ENCODE measurements at places on chromosomes 5 and 9. TPM values are rescaled to one million over a fixed set of nuclear protein-coding genes. Genes with fewer than 3 reads are reported as not detected.

TAF11L9 gene
- not detected for polyA plus RNA-seq

GRCh38 chr9:97840521-97840920, 12.5 kb upstream of the FOXE1 start:
- no peak for DNase-seq

FAM221B gene
- polyA plus RNA-seq, result not detected

DNA sequence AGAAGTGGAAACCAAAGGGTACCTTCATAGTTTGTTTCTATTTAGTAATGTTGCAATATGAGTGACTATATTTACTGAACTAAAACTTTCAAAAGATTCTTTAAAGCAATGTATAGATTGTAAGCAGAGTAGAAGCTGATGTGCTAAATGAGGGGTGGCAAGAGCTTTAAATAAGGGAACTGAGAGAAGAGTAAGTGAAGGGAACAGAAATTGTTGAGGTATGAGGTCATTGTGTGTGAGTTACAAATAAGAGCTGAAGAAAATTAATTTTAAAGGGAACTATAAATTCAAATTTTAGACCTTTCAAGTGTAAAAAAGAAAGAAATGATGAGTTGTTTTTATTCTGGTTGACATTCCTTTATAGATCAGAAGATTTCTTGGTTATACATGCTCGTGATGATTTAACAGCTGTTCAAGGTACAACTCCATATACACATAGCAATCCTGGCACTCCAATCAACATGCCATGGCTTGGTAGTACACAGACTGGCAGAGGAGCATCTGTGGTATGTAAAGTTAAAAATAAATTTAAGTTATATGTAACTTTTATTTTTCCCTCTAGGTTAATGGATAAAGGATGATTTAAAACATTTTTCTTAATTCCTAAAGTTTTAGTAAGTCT, 135.1 kb upstream of the TNFAIP8 start:
- peak; percentile 48 for DNase-seq

FRRS1L gene
- not detected for polyA plus RNA-seq

- DNase-seq, result no peak
Observed at GRCh38 chr5:134590992-134591659, 41.5 kb downstream of the SAR1B start.

DNA sequence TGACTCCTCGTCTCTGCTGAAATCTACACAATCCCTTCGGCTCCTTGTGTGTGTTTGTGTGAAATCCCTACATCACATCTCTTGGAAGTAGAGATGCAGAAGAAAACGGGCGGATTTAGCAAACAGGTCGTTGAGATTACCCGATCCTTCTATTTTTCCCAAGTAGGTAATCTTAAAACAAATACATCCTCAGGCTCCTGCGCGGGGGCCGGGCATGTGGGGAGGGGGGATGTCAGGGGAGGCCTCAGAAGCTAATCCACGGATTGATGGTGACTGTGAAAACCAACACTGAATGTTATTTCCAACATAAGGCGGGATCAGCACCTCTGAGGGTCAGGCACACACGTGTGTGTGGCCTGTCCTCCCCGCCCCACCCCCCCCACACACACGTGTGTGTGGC, 137.8 kb downstream of the ROR2 start:
- DNase-seq, result no peak

FKBP15 gene
- 11.8 TPM for polyA plus RNA-seq

- no peak for DNase-seq
Observed at GRCh38 chr9:98521141-98521540, 187.6 kb downstream of the GABBR2 start.

FYB1 gene
- 1.4 TPM for polyA plus RNA-seq

GRCh38 chr5:117299224-117299935, 724.8 kb upstream of the SEMA6A start:
- no peak for DNase-seq

DNA sequence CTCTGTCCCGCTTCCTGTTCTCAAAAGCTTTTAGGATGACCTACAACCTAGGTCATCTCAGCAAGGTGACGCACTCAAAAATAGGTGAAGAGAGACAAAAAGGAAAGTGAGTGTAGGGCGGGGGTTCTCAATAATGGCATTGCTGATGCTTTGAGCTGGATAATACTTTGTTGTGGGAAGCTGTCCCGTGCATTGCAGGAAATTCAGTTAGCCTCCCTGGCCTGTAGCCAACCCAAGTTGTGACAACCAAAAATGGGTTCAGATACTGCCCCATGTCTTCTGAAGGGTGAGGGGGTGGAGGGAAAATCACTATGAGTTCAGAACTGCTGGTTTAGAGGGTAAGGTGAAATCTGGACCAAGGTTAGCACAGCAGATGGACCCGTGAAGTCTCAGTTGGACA, 151.4 kb downstream of the MAST4 start:
- no peak for DNase-seq

- DNase-seq, result no peak
Observed at GRCh38 chr5:67310169-67310568, 113.6 kb upstream of the CD180 start.

GRCh38 chr9:109088221-109088620, 31.5 kb downstream of the TMEM245 start:
- no peak for DNase-seq

DNA sequence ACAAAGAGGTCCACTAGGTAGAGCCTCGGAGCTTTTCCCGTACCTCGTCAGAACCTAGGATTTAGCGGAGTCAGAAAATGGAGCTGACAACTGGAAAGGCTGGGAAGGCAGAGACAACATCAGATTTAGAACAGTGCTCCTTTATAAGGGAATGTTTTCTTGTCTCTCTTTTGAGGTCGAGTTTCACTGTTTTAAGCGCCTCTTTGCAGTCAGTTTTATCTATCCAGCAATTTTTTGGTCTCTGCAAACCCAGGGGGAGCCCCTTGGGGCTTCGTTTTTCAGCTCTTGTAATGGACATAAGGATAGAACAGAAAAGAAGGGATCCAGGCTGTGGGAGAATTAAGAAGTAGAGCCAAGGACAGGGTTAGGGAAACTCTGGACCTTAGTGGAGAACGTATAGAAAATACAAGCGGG, 80.5 kb downstream of the FNBP1 start:
- no peak for DNase-seq

- no peak for DNase-seq
Observed at GRCh38 chr5:135850671-135851070, 16.2 kb downstream of the SLC25A48 start.

Measured in naive B cell (primary cell).